Body of pancreas (tissue), 4 donors: ENCODE measurements at places on chromosomes 3 and 15. TPM values are rescaled to one million over a fixed set of nuclear protein-coding genes. Genes with fewer than 3 reads are reported as not detected.

Gene MYEF2
- total RNA-seq = 16.6 TPM

Gene DET1
- 8.2 TPM for total RNA-seq

Gene GMNC
- total RNA-seq = 1.3 TPM

Gene EOMES
- total RNA-seq = 0.52 TPM

Gene TNNC1
- total RNA-seq = 0.99 TPM

Gene GOLGA8Q
- 0.26 TPM for total RNA-seq

Gene CYP8B1
- total RNA-seq = not detected

Gene UROC1
- not detected for total RNA-seq

Gene CPN2
- not detected for total RNA-seq

Gene ROPN1
- not detected for total RNA-seq

Gene EPHB3
- 10.1 TPM for total RNA-seq

Gene MORC1
- total RNA-seq = not detected

DNA sequence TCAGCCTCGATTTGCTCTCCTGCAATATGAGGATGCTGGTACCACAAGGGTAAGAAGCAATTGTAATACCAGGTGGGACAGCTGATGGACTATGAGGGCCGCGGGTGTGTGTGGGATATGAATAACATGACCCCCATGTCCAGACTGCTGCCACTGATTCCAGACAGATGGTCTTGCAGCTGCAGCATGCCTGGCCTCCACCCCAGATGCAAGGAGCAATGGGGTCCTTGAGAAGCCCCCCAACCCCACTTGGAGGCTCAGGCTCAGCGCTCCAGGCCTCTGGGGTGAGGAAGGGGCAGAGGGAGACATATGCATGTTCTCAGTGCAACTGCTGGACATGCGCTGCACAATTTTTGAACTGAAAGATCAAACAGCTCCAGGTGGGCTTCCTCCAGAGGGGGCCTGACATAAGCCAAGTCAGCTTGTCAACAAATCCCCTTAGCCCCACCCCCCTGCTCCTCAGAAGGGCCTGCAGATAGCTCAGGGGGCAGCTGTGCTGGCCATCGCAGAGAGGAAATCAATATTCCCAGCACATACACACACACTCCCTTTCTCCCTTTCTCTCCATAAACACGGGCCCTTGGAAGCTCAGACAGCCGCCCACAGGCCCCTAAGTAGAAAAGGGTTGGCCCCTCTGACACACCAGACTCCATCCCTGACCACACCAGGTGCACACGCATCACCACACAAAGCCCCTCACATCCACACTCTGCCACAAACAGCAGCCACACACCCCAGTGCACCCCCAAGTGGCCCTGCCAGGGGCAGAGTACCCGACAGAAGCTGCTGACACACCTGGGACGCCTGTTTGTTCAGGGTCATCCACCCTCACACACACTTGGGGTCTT lies 107.0 kb downstream of the IQSEC1 start:
- H3K4me3 ChIP-seq = no peak overlapping the region
- peaks cover 65% of the 10 kb centered on the region for H3K4me1 ChIP-seq

DNA sequence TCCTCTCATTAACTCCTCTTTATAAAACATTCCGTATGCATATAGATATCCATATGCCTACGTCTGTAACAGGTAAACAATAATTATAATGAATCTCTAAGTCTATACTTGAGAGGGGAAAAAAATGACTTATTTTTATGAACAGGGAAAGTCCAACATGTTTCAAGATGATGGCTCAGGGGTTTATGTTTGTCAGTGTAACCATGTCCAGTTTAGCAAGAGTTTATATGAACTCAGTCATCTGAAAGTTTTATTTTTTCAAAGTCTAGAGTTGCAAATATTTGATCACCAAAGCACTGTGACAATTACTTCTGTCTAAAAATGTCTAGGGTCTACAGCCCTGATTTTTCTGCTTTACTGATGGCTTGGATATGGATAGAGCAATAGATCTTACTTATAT lies 559.4 kb upstream of the KCNMB2 start:
- H3K36me3 ChIP-seq = no peaks in the 10 kb centered on the region
- H3K4me3 ChIP-seq = no peak overlapping the region

GRCh38 chr3:67335813-67336212 lies 318.6 kb downstream of the SUCLG2 start:
- no peaks in the 10 kb centered on the region for H3K36me3 ChIP-seq
- no peaks in the 10 kb centered on the region for H3K27me3 ChIP-seq
- no peak for DNase-seq

GRCh38 chr3:134522541-134522940 lies 36.7 kb downstream of the CEP63 start:
- DNase-seq = no peak
- no peaks in the 10 kb centered on the region for H3K36me3 ChIP-seq
- no peaks in the 10 kb centered on the region for H3K4me1 ChIP-seq
- no peaks in the 10 kb centered on the region for H3K27me3 ChIP-seq

DNA sequence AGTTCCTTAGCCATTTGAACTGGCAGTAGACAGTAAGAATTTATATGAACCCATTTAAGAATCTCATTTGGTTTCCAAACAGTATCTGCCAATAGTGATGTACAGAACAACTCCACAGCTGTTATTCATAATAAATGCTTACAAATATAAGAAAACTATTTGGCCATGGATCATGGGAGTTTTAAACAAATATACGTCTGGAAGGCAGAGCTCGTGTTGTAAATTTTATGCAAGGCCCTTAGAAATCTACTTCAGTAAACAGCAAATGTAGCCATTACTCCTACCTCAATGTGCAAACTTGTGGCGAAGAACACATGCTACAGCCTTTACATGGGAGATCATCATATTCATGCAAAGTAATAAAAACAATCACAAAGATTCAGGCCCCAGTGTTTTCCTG lies 65.3 kb upstream of the NANOGP8 start:
- H3K36me3 ChIP-seq = no peaks in the 10 kb centered on the region
- H3K27ac ChIP-seq = no peak overlapping the region
- H3K27me3 ChIP-seq = no peaks in the 10 kb centered on the region
- no peaks in the 10 kb centered on the region for H3K4me1 ChIP-seq
- no peak overlapping the region for H3K4me3 ChIP-seq
- no peak for DNase-seq

DNA sequence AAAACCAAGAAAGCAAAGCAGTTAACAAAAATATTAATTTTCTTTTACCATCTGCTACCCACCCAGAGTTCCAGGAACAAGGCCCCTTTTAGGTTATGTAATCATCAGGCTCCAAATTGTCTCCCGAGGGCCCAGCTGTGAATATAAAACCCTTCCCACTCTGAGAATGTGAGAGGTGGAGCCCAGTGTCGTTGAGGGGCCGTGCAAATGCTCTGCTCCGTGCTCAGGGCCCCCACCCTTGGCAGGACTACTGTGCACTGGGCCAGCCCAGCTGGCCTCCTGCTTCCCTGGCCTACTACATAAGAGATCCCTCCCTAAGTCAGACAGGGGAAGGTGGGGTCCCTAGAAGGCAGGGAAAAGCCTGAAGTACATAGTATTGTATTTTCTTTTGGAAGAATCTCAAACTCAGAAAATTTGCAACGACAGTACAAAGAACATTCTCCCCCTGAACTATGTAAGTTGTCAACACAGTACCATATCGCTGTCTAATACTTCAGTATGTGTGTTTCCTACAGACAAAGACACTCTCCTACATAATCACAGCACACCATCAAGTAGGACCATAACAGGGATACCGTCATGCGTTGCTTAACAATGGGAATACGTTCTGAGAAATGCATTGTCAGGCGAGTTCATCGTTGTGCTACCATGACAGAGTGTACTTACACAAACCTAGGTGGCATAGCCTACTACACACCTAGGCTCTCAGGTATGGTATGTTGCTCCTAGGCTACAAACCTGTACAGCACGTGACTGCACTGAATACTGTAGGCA lies 4.4 kb upstream of the CLEC3B start:
- H3K27me3 ChIP-seq = no peaks in the 10 kb centered on the region
- DNase-seq = no peak
- no peak overlapping the region for H3K4me3 ChIP-seq
- H3K36me3 ChIP-seq = no peaks in the 10 kb centered on the region
- peaks cover 8% of the 10 kb centered on the region for H3K4me1 ChIP-seq

DNA sequence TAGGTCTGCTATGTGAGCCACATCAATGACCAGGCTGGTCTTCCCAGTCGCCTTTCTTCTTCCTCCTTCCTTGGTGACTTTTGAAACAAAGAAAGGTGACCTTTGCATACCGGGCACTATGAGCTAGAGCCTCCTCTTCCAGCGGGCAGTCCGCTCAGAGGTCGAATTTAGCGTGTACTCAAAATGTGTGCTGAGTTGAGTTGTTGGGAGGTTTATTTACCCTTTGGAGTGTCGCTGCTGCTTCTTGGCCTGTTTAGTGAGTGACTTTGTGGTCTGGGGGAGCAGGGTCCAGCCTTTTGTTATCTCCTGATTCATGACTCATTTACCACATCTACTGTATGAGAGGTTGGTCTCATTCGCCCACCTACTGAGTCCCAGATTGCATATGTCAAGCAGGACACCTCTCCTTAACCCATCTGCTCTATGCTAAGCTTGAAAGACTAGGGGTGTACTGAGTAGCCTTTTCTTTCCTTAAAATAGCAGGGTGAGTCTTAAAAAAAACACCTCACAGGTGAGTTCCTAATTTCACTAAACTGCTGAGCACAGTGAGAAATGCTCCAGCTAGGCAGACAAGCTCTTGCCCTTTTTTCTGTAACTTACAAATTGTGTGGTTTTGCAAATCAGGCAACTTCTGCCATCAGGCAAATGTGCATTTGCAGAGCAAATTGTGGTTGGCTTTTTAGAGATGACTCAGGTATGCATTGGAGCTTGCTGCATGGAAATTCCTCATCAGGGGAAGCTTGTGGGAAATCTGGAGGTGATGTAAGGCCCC lies 3.2 kb upstream of the SIAH2 start:
- H3K27ac ChIP-seq = no peak overlapping the region
- peaks cover 20% of the 10 kb centered on the region for H3K4me1 ChIP-seq

GRCh38 chr3:144839991-144840390 lies 868.4 kb downstream of the DIPK2A start:
- H3K27ac ChIP-seq = no peak overlapping the region
- H3K27me3 ChIP-seq = no peaks in the 10 kb centered on the region
- no peak for DNase-seq
- H3K4me3 ChIP-seq = no peak overlapping the region

GRCh38 chr3:156627946-156628569 lies 46.3 kb upstream of the TIPARP start:
- H3K4me3 ChIP-seq = no peak overlapping the region
- H3K4me1 ChIP-seq = peaks cover 26% of the 10 kb centered on the region
- no peaks in the 10 kb centered on the region for H3K36me3 ChIP-seq
- H3K27me3 ChIP-seq = no peaks in the 10 kb centered on the region
- no peak overlapping the region for H3K27ac ChIP-seq
- no peak for DNase-seq

- H3K27ac ChIP-seq = no peak overlapping the region
- peaks cover 16% of the 10 kb centered on the region for H3K4me1 ChIP-seq
- H3K4me3 ChIP-seq = no peak overlapping the region
- H3K27me3 ChIP-seq = no peaks in the 10 kb centered on the region
Observed at GRCh38 chr15:51048308-51048707, 46.4 kb downstream of the TNFAIP8L3 start.

GRCh38 chr3:179970746-179971145 lies 66.0 kb downstream of the PEX5L start:
- peaks cover 5% of the 10 kb centered on the region for H3K4me1 ChIP-seq
- no peaks in the 10 kb centered on the region for H3K36me3 ChIP-seq
- no peak overlapping the region for H3K4me3 ChIP-seq

- DNase-seq = no peak
- no peaks in the 10 kb centered on the region for H3K27me3 ChIP-seq
- no peaks in the 10 kb centered on the region for H3K4me1 ChIP-seq
- no peak overlapping the region for H3K4me3 ChIP-seq
Observed at GRCh38 chr3:129747992-129748391, 141.5 kb upstream of the PLXND1 start.

DNA sequence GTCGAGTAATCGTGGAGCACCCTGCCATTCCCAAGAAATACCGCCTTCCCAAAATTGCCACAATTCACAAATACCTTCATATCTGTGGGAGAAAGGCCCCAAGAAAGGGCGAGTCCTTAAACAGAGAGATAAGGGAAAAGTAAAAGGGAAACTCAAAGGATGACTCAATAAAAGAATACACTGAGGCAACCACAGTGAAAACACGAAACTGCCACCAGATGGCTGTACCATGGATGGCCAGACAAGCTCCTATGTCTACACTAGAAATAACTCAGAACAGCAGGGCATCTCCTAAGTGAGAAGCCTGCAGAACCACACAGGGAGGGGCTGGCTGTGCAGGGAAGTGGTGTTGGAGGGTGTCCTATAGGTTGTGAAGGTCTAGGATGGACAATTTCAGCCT lies 25.0 kb downstream of the SRGAP3 start:
- no peak overlapping the region for H3K27ac ChIP-seq
- H3K36me3 ChIP-seq = no peaks in the 10 kb centered on the region
- H3K4me1 ChIP-seq = no peaks in the 10 kb centered on the region
- no peak for DNase-seq

GRCh38 chr15:64461721-64462162 lies 1.4 kb downstream of the ZNF609 start:
- peak overlapping the region; percentile 83 for H3K27ac ChIP-seq
- peaks cover 55% of the 10 kb centered on the region for H3K4me1 ChIP-seq
- no peaks in the 10 kb centered on the region for H3K36me3 ChIP-seq
- peak; percentile 8 for DNase-seq

DNA sequence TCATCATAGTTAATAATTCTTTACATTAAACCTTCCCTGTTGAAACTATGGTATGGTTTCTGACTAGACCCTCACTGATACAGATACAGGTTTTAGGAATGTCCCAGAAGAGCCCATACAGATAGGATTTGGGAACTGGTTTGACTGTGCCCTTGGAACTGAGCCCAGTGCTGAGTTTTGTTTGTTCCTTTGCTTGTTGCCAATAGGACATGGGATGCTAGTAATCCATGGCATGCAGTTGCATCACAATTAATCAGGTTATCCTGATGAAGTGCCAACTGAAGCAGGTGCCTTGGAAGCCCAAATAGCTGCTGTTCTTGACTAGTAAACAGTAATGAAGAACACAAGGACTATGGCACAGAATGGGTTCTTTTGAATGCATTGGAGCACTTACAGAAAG lies 230.6 kb downstream of the NEK10 start:
- no peak for DNase-seq
- no peaks in the 10 kb centered on the region for H3K27me3 ChIP-seq
- H3K4me1 ChIP-seq = no peaks in the 10 kb centered on the region
- no peak overlapping the region for H3K4me3 ChIP-seq
- no peak overlapping the region for H3K27ac ChIP-seq
- H3K36me3 ChIP-seq = no peaks in the 10 kb centered on the region

GRCh38 chr15:40100123-40100946 lies 8.3 kb downstream of the BMF start:
- no peaks in the 10 kb centered on the region for H3K36me3 ChIP-seq
- H3K4me1 ChIP-seq = peaks cover 99% of the 10 kb centered on the region
- DNase-seq = peak; percentile 80
- no peak overlapping the region for H3K4me3 ChIP-seq

DNA sequence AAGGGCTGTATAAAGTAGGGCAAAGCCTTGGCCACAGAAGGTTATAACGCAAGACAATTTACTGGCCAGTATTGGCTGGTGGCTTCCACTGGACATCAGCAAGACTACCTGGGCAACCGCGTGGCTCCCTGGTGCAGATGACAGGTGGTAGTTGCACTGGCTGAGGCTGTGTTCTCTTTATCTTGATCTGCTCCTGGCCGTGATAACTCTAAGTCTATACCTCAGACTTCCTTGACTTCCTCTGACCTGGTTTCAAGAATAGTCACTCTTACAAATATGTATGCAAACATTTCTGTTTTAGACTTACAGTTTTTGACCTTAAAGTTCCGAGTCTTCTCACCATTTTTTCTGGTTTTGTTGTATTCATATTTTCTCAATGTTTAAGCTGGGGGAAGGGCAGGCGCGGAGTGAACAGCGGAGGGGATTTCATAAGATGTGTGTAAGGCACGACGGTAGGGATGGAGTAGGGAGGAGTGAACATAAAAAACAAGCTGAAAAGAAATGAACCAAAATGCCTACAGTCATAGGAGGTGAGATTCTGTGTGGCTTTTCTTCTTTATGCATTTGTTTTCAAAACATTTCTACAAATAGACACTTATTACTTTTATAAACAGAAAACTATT lies 15.2 kb upstream of the TMEM212 start:
- H3K36me3 ChIP-seq = no peaks in the 10 kb centered on the region
- H3K27ac ChIP-seq = no peak overlapping the region
- no peak overlapping the region for H3K4me3 ChIP-seq
- H3K4me1 ChIP-seq = peaks cover 17% of the 10 kb centered on the region
